NCI-H524 (cell line): ENCODE measurements at places on chromosomes 4 and X.
A peak's percentile ranks its signal among the peaks of the same experiment; 100 is the strongest.

DNA sequence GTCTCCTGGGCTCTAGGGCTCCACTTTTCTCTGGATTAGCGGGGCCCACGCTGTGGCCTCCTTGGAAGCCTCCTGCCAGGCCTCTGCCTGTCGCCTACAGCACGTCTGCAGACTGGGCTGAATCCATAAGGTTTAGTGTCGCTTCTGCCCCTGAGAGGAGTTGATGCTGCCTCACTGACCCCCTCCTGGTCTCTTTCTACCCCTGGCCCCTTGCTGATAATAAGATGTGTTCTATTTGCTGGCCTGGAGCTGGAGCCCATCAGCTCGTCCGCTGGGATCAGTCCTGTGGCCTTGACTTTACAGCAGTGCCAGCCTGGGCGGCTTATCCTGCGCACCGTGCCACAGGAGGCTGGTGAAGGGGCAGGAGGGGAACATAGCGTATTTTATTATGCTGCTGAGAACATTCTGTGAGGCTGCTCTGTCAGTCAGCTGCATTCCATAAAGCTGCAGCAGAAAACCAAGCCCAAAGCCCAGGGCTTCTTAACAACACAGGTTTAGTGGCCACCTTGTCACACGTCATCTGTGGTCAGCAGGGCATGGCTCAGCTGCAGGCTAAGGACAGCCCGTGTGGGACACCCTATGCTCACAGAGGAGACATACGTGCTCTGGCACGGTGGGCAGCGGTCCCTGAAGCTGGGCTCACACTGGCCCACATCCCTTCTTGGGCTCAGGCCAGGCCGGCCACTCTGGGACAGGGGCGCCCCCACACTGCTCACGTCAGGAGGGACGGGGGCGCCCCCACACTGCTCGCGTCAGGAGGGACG, 29.3 kb upstream of the HGFAC start:
- no peak for DNase-seq

- DNase-seq, result peak; percentile 54
Observed at GRCh38 chr4:6953751-6954380, 44.2 kb downstream of the TBC1D14 start.

DNA sequence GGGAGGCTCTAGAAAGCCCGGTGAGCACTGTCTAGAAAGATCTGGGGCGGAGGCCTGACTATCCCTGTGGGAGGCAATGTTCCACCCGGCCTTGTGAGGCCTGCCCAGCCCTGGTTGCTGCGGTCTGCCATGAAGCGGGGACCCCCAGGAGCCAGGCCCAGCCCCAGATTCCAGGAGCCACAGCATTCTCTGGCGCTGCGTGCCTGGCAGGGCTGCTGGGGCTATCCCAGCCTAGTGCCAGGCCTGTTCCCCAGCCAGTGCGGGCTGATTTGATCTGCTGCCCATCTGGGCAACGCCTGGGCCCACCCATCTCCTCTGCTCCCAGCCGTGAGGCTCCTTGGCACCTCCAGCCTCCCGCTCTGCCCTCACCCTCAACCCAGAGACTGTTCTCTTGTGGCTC, 19.6 kb downstream of the ATP2B3 start:
- no peak for DNase-seq

DNA sequence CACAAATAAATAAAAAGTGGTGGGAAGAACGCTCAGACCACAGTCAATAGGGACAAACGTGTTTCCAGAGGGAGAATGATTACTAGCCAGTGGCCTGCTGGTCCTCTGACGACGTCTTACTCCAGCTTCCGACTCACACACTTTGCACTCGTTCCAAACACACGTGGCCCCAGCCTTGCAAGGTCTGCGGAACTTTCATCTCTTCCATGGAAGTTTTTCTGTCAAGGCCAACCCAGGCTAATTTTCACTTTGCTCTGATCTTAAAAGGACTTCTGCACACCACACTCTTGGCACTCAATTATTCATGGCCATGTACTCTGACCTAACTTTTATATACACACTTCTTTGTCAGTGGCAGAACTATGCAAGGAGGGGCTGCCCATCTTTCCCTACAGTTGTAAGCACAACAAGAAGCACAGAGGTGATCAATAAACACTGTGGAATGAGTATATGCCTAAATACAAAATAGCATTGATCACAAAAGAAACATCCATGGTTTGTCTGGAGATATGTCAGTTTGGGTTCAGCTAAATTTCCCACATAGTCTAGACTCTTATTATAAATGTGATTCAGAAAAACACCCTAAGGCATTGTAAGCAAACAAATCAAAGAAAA, 69.4 kb downstream of the STX18 start:
- no peak for DNase-seq

DNA sequence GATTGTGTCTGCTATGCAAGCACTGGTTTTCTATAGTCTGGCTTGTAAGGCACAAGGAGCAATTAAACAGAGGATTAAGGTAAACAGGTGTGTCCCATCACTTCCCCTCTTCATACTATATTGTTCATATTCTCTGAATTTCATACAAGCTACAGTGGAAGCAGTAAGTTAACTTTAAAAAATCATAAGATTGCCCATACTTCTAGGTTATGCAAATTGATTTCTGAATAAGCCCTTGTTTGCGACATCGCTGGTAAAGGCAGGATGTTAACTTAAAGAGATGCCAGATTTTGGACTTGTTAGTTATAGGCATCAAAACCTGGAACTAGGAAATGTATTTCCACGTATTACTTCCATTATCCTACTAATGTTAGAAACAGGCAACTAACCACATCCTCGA, 1.0 kb upstream of the TMEM131L start:
- no peak for DNase-seq

DNA sequence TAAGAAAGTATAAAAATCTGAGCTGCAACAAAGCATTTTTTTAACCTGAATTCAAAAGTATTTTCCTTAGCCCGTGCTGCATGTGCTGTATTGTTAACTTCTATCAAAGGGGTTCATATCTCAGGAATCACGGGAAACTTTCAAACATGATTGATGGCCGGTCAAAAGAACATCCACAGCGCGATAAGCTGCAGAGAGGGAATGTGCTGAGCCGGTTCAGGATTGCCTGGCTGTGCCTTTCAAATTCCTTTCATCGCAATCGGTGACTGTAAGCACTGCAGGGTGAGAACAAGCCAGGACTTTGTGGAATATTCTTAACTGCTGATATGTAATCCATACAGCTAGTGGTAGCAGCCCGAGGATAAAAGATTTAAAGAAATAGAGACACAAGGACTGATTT, 210.9 kb upstream of the NOCT start:
- no peak for DNase-seq

DNA sequence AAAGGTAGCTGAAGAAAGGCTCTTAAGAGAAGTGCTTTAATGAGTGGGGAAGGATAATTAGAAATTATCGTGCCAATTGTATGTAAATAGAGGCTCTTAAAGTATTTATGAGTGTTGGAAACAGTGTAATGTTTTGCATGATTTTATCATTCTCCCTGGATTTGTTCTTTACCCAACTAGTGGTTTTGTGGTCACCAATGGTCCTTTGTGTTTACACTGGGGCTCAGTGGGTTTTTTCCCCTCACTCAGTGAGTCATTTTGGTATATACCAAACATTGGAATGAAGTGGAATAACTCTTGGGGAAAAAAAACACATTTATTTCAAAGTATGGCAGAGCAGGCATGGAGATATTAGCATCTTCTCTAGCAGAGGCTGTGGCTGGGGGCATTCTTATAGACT, 20.8 kb upstream of the LGI2 start:
- no peak for DNase-seq

DNA sequence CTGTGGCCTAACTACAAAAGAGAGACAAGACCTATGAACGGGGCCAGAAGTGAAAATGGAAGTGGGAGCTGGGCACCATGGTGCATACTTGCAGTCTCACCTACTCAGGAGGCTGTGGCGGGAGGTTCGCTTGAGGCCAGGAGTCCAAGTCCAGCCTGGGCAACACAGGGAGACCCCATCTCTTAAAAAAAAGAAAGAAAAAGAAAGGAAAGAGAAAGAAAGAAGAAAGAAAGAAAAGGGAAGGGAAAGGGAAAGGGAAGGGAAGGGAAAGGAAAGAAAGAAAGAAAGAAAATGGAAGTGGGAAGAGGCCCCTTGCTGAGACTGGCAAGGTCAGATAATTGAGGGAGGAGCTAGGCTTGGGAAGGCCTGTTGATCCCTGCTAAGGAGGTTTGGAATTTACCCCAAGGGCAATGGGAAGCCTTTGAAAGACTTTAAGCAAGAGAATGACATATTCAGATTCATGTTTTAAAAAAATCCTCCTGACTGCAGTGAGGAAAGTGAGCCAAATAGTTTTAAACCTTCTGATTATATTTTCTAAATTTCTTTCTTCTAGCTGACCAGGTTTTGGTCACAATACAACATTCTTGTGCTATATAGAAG, 17.7 kb upstream of the HERC5 start:
- DNase-seq, result no peak

GRCh38 chr4:52687696-52688095, 28.6 kb upstream of the USP46 start:
- DNase-seq, result no peak

DNA sequence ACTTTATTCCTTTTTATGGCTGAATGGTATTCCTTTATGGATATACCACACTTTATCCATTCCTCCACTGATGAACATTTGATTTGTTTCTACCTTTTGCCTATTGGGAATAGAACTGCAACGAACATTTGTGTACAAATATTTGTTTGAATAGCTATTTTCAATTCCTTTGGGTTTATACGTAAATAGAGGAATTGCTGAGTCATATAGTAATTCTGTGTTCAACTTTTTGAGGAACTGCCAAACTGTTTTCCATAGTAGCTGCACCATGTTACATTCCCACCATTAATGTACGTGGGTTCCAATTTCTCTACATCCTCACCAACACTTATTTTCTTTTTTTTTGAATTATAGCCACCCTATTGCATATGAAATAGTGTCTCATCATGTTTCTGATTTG, 156.5 kb upstream of the ATP6AP2 start:
- no peak for DNase-seq

DNA sequence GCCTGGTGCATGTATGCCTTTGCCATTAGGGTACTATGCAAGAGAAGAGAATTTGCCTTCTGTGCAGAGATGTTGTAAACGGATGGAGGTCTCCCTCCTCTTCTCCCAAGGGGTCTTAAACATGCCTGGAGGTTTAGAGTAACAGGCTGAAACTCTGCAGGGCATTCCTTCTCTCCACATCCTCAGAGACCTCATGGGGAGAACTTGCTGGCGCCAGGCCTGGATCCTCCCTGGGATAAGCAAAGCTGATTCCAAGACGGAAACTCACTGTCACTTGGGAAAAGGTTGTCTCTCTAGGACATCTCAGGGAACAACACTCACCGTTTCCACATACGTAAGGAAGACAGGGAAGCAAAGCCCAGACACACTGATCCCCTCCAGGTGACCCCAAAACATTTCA, 76.9 kb upstream of the GPM6B start:
- no peak for DNase-seq

DNA sequence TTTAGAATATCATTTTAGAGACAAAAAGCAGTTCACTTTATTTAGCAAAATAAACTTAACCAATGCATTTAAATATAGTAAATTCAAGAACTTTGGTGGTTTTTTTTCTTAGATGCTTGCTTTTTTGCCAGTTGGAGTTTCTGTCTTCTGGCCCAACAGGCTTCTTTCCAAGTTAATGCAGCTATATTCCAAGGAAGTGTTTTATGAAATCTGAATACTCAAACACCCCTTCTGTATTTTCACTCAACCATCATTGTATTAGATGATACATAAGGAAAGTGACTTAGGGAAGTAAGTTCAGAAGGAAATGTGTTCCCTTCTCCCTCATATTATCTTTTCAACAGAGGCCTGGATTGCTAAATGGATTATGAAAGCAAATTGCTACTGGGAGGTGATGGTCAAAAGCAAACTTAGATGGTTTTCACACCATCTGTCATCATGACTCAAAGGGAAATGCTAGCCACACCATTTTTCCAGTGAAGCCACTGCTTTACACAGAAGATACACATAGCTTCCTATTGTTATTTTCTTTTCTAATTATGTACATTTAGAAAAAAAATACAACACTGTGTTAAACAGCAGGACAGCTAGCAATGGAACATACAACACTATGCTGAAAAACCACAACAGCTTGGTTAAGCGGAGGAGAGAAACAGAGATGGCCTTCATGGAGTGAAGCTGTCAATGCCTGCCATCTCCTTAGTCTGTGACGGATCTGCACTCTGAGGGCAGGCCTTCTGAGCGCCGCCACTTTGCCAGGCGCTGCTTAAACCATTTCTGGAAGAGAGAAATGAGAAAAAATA, 32.9 kb downstream of the HOPX start:
- DNase-seq, result peak; percentile 30

- DNase-seq, result peak; percentile 70
Observed at GRCh38 chrX:111244235-111244750, 26.0 kb downstream of the CAPN6 start.

GRCh38 chr4:34814266-34814665, 1430.0 kb downstream of the ARAP2 start:
- DNase-seq, result no peak

- no peak for DNase-seq
Observed at GRCh38 chr4:130073145-130073790, 977.3 kb downstream of the C4orf33 start.

DNA sequence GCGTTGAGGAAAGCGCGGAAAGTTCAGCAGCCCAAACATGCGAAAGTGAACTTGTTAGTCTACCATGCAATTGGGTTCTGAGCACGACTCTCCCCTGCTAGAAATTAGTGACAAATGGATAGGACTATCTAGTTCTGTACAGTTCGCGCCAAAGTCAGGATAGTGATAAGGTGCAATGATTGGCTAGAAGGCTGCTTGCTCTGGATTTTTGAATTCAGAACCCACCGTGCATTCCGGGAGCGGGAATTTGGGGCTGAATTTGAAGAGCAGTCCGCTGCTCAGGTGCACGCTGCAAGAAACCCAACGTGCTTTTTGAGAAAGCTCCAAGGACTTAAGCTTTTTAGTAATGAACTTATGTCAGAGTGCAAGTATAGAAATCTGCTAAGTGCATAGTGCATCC, 732 bp upstream of the ESX1 start:
- no peak for DNase-seq

- DNase-seq, result no peak
Observed at GRCh38 chr4:14168919-14169318, 541.4 kb upstream of the BOD1L1 start.

- no peak for DNase-seq
Observed at GRCh38 chr4:66964467-66964866, 580.8 kb downstream of the CENPC start.

GRCh38 chr4:38015886-38016515, 55.8 kb downstream of the PTTG2 start:
- DNase-seq, result no peak

- no peak for DNase-seq
Observed at GRCh38 chr4:102935716-102936115, 66.9 kb downstream of the CISD2 start.
